Stimulated activated CD4-positive, alpha-beta T cell treated with anti-CD3 and anti-CD28 coated beads, Interleukin-2, amount 100 ng/mL, for 4 hours (primary cell): ENCODE measurements at places on chromosomes 4 and X.

GRCh38 chr4:6568689-6569332, 6.2 kb upstream of the MAN2B2 start:
- DNase-seq = no peak

- DNase-seq = no peak
Measured at GRCh38 chr4:19021617-19022016, 1000.1 kb upstream of the LCORL start.

GRCh38 chrX:130645955-130646583, 244.3 kb downstream of the RBMX2 start:
- DNase-seq = no peak

DNA sequence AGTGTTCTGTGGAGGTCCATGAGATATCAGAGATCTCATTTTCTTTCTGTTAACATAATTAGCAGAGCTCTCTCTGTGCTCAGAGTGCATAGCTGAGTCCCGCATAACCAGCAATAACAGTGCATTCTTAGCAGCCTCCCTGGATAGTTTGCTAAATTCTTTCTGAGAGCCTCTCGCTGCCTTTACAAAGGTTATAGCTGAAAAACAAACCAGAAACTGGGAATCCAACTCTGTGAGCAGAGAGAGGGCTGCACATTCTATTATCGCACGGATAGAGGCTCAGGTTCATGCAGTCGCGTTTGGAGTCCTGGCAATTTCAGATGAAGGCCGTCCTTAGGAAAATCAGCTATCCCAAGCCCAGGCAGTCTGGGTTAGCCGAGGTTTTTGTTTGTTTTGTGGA, 1.2 kb downstream of the ENPP6 start:
- DNase-seq = no peak

GRCh38 chrX:78687586-78687985, 28.5 kb upstream of the RTL3 start:
- DNase-seq = no peak

- no peak for DNase-seq
Measured at GRCh38 chrX:153632595-153632946, 14.4 kb upstream of the DUSP9 start.

GRCh38 chr4:23015821-23016220, 323.1 kb downstream of the GBA3 start:
- no peak for DNase-seq
